Renal cortex interstitium (tissue), 15 donors: ENCODE measurements at places on chromosomes 3 and 15. TPM values are rescaled to one million over a fixed set of nuclear protein-coding genes. Genes with fewer than 3 reads are reported as not detected.

- no peak for DNase-seq
Measured at GRCh38 chr3:134312072-134312872, 61.6 kb upstream of the RYK start.

- no peak for DNase-seq
Measured at GRCh38 chr3:111808439-111808838, 50.6 kb upstream of the PHLDB2 start.

- no peak for DNase-seq
Measured at GRCh38 chr3:106458952-106459351, 590.1 kb upstream of the CBLB start.

- DNase-seq, result no peak
Measured at GRCh38 chr3:33722626-33723370, 4.7 kb upstream of the CLASP2 start.

- no peak for DNase-seq
Measured at GRCh38 chr3:15256861-15257341, 50.9 kb downstream of the CAPN7 start.

DNA sequence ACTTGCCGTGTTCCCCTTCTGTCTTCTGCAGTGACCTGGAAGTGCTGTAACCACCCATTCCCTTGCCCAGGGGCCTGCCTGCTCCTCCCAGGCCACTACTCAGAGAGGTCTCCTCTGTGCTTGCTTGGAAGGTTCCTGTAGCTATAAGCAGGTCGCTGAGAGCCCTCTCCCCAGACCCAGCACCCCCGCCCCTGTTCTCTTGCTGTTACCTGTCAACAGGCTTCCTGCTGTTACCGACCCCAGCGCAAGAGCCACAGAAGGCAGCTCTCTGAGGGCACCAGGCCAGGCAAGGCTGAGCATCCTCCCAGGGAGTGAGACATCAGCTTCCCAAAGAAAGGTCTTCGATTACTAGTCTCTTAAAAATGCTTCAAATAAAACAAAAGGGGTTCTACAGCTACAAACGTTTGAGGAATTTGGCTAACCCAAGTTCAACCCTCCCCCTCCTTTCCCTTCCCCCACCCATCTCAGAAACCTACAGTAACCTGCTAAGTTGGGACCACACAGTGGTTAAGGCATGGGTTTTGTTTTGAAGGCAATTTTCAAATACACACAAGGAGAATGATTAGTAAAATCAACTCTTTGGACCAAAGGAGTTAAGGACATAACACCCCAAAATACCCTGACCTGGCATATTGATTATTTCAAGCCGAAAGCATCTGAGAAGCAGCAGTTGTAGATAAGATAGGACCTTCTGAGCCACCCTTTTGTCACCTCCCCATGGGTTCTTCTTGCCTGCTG is 74.9 kb upstream of the MFGE8 start:
- no peak for DNase-seq

- DNase-seq, result peak; percentile 48
Measured at GRCh38 chr15:48644827-48645557, 517 bp downstream of the FBN1 start.

GRCh38 chr3:141067206-141067974 is 16.2 kb downstream of the SPSB4 start:
- no peak for DNase-seq

DNA sequence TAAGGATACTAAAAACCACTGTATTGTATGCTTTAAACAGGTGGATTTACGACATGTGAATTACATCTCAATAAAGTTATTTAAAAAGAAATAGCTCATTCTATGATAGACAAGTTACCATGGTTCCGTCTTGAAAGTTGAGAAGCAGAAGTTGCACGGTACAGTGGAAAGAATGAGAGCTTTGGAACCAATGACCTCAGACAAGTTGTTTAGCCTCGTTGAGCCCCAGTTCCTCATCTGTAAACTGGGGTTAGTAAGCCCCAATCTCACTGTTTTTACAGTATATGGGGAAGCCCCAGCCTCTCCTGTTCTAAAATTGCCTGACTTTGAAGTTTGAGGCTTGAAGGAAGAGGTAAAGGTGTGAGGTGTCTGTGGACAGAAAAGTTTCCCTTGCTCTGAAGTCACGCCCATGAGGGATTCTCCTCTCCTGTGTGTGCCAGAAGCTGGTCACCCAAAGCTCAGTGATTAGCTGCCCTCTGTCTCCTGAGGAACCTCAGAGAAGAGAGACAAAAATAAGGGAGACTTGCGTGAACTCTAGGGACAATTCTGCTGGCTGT is 10.0 kb downstream of the CRYGS start:
- no peak for DNase-seq

- no peak for DNase-seq
Measured at GRCh38 chr3:141939759-141940158, 63.3 kb downstream of the ATP1B3 start.

IQCF5 gene
- not detected for polyA plus RNA-seq

TPM1 gene
- 652 TPM for polyA plus RNA-seq

FHIT gene
- polyA plus RNA-seq, result 25.7 TPM

BMF gene
- 45.1 TPM for polyA plus RNA-seq

SPINT1 gene
- polyA plus RNA-seq, result 76.8 TPM
